Hematopoietic multipotent progenitor cell (in vitro differentiated cells): ENCODE measurements at places on chromosomes 1 and 21. TPM values are rescaled to one million over a fixed set of nuclear protein-coding genes. Genes with fewer than 3 reads are reported as not detected.

RAP1GAP gene
- total RNA-seq: 0.27 TPM

SLAMF7 gene
- total RNA-seq: 0.27 TPM

SH2D1B gene
- total RNA-seq: under 0.01 TPM

AK5 gene
- 0.54 TPM for total RNA-seq

MTARC2 gene
- 0.27 TPM for total RNA-seq

TSPEAR gene
- total RNA-seq: not detected

KDF1 gene
- under 0.01 TPM for total RNA-seq

GNAT2 gene
- 0.27 TPM for total RNA-seq

NUP210L gene
- under 0.01 TPM for total RNA-seq

GAS5 gene
- total RNA-seq: 887 TPM

TCHHL1 gene
- total RNA-seq: not detected

CAMSAP2 gene
- under 0.01 TPM for total RNA-seq

ENSA gene
- 83.7 TPM for total RNA-seq

PRDM16 gene
- 19.9 TPM for total RNA-seq

CHIA gene
- not detected for total RNA-seq

MRAP gene
- not detected for total RNA-seq

RAB25 gene
- under 0.01 TPM for total RNA-seq

CLCNKA gene
- total RNA-seq: not detected

UCHL5 gene
- total RNA-seq: 7.8 TPM

MANEAL gene
- total RNA-seq: 1.3 TPM

PLA2G2D gene
- total RNA-seq: under 0.01 TPM

CASQ2 gene
- total RNA-seq: not detected

CHI3L1 gene
- 0.81 TPM for total RNA-seq

SPATA21 gene
- not detected for total RNA-seq

TTC22 gene
- total RNA-seq: 5.7 TPM

C8B gene
- total RNA-seq: not detected

HPCA gene
- not detected for total RNA-seq

LAMB3 gene
- total RNA-seq: 0.54 TPM

IFI44 gene
- total RNA-seq: 24.5 TPM

GUCA2B gene
- total RNA-seq: not detected

GBP7 gene
- total RNA-seq: not detected

TBX19 gene
- total RNA-seq: 1.3 TPM

PTPRC gene
- 281 TPM for total RNA-seq

PRELP gene
- under 0.01 TPM for total RNA-seq

LHX8 gene
- not detected for total RNA-seq
